ENCODE measurements at places on chromosomes 5 and 9.

DNA sequence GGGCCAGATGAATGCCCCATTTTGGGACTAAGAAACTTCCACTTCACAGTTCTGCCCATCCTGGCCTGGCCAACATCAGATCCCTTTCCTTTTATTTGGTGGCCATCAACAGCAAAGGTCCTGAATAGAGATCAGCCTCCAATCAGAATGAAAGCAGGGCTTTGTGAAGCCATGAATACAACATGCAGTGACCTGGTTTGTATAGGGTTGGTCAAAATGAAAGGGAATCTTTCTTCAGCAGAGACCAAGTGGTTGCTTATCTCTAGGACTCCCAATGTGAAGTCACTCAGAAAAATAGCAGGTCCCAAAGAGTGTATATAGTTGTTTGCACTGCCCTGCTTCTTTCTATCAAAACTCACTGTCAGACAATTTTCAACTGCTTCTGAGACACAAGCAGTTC is 113.9 kb upstream of the SLC12A2 start:
- DNase-seq = no peak

- DNase-seq = no peak
These were observed 67.2 kb downstream of the PRLR start for GRCh38 chr5:35162848-35163709.

DNA sequence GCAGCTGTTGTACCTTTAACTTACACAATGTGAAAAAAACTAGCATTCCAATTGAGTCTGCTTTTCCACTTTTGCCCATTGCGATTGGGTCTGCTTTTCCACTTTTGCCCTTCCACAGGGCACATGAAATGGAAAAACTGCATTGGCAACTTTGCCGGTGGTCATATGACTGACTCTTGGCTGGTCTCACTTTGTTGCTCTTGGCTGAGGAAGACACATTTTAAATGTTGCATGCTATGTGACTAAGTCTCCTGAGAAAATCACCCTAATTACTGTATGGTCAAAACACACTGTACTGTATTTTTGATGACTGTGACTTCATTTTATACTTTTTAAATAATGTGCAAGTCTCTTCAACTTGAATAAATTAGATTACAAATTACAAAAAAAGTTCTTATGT is 1.6 kb upstream of the OXCT1 start:
- DNase-seq = no peak

GRCh38 chr9:3664044-3664443 is 138.2 kb upstream of the RFX3 start:
- peak; percentile 29 for DNase-seq

DNA sequence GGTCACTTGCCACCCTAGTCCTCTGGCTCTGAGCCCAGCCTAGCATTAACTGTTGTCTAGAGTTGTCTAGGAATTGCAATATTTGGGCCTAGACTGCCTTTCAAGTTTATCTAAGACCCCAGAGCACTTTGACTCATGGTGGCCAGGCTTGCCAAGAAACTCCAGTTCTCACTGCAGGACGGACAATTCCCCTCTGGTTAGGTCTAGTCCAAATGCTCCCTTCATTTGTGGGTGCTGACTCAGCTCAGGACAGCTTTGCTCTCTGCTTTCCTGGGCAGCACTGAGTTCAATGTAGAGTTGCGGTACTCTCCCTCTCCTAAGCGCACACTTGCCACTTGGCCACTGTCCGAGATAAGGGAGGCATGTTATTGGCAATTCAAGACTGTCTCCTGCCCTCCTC is 619.4 kb downstream of the TLE1 start:
- DNase-seq = peak; percentile 25

GRCh38 chr9:107888773-107889227 is 399.2 kb upstream of the KLF4 start:
- DNase-seq = no peak

All from brain microvascular endothelial cell (primary cell).